ENCODE measurements at places on chromosomes 12 and 14.
A peak's percentile ranks its signal among the peaks of the same experiment; 100 is the strongest.

GRCh38 chr12:32087306-32087705, 19.3 kb upstream of the BICD1 start:
- no peak for DNase-seq

GRCh38 chr14:58060077-58060476, 91.9 kb downstream of the ARMH4 start:
- no peak for DNase-seq

GRCh38 chr14:77950371-77951063, 150.6 kb downstream of the ADCK1 start:
- no peak for DNase-seq

DNA sequence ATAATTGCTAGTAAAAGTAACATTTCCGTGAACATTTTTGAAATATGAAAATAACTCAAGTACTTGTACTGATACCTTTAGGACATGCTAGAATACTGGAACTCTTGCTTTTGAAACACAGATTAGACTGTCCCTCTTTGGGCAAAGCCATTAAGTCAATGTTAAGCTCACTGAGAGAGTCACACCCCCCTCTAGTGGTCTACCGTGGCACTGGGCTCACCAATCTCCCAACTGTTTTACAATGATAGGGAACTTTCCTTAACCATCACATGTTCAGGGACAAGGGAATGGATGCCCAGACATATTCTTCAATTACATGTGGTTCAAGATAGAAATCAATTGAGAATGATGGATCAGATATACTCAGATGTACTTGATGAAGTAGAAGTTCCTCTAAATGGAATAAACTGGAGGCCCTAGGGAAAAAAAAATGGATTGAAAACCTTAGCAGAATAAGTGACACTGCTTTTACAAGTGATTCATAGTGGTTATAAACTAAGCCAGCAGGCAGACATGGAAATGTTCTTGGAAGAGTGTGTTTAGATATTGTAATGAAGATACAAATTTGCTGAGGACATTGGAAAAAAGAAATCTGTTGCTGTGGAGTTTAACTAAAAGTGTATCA, 17.8 kb downstream of the NANOG start:
- DNase-seq, result peak; percentile 86

DNA sequence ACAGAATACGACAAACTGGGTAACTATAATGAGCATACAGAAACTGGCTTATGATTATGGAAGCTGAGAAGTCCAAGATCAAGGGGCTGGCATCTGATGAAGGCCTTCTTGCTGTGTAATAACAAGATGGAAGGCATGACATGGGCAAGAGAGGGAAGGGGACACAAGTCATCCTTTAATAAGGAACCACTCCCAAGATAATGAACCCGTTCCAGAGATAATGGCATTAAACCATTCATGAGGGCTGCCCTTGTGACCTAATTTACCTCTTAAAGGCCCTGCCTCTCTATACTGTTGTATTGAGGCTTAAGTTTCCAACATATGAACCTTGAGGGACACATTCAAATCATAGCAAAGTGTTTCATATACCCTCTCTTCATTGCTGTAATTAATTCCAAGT, 4.6 kb upstream of the VTI1B start:
- no peak for DNase-seq

DNA sequence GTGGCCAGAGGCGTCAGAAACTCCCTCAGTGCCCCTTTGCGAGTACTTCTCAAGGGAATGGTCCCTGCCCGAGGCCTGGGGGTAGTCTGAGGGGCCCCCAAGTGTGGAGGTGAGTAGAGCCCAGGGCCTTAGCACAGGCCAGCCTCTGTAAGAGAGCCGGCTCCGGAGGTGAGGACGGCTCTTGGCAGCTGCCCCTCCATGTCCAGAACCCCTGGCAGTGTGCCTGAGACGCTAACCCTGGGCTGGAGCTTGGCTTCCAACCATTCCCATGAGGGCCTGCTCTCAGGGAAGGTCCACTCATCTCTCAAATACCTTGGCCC, 61.7 kb downstream of the PRMT8 start:
- DNase-seq, result no peak

All from eye (tissue), 1 donor.